ENCODE measurements at places on chromosomes 2 and 18. TPM values are rescaled to one million over a fixed set of nuclear protein-coding genes. Genes with fewer than 3 reads are reported as not detected.

MRO gene
- 1.2 TPM for total RNA-seq

CRYGD gene
- not detected for total RNA-seq

TUBB8B gene
- not detected for total RNA-seq

BUB1 gene
- 20.3 TPM for total RNA-seq

FOXI3 gene
- 0.06 TPM for total RNA-seq

IL1RL1 gene
- 1.9 TPM for total RNA-seq

HNRNPA3 gene
- 112 TPM for total RNA-seq

NGEF gene
- total RNA-seq, result 1.7 TPM

GALR1 gene
- 0.12 TPM for total RNA-seq

ADD2 gene
- total RNA-seq, result 6.1 TPM

LIMS4 gene
- total RNA-seq, result 4.4 TPM

ATP8B1 gene
- total RNA-seq, result 29.1 TPM

GPR35 gene
- total RNA-seq, result 2.5 TPM

RAD51AP2 gene
- total RNA-seq, result 0.12 TPM

CREG2 gene
- 1.6 TPM for total RNA-seq

SPIRE1 gene
- 36.6 TPM for total RNA-seq

NEB gene
- total RNA-seq, result 313 TPM

INHBB gene
- 0.82 TPM for total RNA-seq

XDH gene
- 0.06 TPM for total RNA-seq

MAB21L4 gene
- 0.35 TPM for total RNA-seq

CENPA gene
- total RNA-seq, result 5.3 TPM

CD8B gene
- total RNA-seq, result 0.88 TPM

PFN4 gene
- total RNA-seq, result 2.6 TPM

OTOS gene
- not detected for total RNA-seq

ZNF804A gene
- total RNA-seq, result 0.99 TPM

SEPTIN10 gene
- total RNA-seq, result 58.6 TPM

NCOA1 gene
- total RNA-seq, result 70.6 TPM

TUBA4B gene
- total RNA-seq, result not detected

SP140L gene
- 11.3 TPM for total RNA-seq

SLC9A4 gene
- total RNA-seq, result 12.9 TPM
